ENCODE measurements at places on chromosomes 12 and 14.
A peak's percentile ranks its signal among the peaks of the same experiment; 100 is the strongest.

DNA sequence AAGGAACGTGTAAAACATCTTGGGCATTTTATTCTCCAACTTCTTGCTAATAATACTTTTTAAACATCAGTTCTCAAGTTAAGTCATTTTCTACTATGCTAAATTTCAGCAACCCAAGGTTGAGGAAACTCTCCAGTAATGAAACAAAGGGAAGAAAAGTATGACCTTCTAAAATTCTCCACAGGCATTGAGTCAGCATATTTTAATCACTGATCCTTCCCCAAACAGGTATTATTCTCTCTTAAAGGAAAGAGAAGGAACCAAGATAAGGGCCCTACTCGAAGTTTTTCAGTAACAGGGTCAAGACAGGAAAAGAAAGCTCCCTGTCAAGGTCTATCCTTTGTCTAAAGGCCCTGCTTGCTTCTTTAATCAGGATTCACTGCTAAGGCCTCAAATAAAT lies 3.0 kb downstream of the KICS2 start:
- no peak for DNase-seq

DNA sequence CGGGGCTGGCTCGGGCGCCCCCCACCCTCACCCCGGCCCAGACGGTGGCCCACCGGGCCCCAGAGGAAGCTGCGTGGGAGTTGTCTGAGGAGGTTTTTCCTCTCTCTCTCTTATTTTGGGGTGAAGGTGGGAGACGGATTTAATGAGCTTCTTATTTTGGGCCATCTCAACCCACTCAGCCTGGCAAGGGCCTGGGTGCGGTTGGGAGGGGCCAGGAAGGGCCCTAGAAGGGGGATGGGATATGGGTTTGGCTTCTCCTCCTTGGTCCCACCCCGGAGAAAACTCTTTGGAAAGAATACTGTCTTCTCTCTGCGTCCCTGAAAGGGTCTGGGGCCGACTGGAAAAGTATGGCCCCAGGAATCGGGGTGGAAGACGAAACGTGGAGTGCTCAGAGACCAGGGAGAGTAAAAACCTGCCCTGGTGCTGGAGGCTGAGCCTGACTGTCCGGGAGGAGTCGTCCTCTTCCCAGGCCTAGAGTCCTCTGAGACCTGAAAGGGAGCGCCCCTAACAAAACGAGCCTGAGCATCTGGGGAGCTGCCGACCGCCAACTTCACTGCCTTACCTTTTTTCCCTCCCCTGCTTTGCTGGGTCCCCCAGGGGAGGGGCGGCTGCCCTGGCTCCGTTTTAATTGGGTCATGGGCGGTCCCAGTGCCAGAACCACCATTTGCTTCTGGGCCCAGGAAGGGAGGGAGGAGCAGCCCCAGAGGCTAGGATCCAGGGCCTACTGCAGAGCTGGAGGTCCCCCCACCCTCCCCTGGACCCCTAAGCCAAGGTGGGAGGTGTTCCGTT lies 1.6 kb downstream of the MMP14 start:
- peak; percentile 73 for DNase-seq

DNA sequence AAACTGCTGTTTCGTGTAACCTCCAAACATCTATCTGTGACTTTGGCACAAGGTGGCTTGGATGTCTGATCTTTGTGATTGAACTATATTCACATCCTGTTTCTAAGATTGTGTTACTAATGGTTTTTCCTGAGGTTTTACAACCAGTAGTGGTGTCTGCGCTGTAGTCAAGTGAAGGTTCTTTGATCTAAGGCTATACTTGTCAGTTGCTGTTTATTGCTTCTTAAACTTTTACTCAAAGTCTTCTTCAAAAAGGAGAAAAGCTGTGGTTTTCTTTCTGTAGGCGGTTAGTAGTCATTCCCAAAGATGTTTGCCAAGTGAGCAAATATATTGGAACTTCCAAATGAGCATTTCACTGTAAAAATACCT lies 12.3 kb upstream of the CALM1 start:
- no peak for DNase-seq

DNA sequence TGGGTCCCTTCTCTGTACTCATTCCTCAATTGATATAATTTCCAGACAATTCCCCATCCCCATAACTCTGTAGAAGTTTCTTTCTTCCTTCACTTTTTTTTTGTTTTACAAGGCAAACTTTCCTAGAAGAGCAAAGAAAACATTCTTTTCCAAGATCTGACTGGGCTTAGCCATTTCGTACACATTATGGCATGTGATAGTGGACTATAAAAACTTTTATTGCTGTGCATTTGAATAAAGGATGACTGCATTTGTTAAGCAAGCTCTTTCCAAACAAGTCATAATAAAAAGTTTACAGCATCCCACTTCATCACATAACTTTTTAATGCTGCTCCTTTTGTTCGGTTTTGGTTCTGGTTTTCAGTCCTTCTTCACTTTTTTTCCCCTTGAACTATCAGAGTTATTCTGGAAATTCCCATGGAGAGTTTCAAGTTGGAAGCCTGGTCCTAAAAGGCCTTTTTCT lies 231.0 kb upstream of the HMGA2 start:
- DNase-seq: no peak

DNA sequence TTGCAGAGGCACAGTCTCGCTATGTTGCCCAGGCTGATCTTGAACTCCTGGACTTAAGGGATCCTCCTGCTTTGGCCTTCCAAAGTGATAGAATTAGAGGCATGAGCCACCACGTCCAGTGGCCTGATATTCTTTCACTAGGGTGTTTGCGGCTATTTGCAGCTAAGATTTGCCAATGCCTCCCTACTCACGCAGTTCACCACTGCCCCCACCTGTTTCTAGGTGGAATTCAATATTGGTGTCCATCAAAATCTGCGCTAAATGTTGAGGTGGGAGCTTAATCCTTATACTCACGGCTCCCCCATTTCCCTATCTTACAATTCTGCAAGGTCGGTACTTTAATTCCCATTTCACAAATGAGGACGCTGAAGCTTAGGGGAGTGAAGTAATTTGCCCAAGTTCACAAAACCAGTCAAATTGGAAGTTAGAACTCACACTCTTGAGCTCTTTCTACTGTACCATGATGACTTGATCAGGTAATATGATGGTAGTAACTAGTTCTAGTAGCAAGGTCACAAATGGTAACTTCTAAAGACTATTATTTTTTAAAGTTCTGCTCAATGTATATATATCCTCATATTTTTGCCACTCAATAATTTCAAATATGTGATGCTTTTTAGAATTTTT lies 22.1 kb upstream of the LRRC9 start:
- peak; percentile 10 for DNase-seq

DNA sequence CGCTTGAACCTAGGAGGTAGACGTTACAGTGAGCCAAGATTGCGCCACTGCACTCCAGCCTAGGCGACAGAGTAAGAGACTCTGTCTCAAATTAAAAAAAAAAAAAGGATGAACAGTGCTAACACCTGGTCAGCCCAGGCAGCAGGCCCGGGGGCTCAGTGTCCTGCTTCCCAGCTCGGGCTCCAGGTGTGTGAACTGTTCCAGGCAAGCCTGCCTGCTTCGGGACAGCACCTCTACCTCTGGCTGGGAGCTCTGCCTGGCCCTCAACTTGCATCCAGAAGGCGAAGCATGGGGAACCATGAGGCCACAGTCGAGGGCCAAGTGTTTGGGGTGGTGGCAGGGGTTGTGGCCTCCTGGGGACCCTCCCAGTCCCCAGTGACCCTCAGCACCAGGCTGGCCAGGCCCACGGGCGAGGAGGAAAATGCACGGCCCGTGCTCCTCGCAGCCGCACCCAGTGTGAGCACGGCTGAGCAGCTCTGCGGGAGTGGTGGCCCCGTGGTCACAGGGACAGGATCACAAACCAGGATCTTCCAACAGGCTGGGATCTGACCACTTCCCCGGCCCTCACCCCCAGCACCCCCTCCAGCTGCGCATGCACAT lies 15.5 kb downstream of the CDCA4 start:
- no peak for DNase-seq

DNA sequence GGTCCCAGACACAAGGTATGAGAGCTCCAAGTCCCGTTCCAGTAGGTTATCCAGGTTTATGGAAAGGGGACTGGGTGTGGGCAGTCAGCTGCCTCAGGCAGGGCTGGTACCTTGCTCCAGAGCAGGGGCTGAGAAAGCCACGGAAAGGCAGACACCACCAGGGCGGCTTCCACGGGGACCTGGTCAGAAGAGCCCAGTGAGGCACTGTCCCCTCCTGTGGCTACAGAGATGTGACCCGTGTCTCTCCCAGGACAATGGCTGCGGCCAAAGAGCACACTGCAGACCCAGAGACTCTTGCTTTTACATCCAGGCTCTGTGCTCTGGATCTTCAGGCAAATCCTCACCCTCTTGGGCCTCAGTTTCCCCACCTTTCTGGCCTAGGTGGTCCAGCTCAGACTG lies 8.8 kb downstream of the SERPINA4 start:
- no peak for DNase-seq

GRCh38 chr12:2336409-2336829 lies 283.6 kb downstream of the CACNA1C start:
- peak; percentile 98 for DNase-seq

- no peak for DNase-seq
Measured at GRCh38 chr12:66270613-66271012, 31.7 kb upstream of the HELB start.

DNA sequence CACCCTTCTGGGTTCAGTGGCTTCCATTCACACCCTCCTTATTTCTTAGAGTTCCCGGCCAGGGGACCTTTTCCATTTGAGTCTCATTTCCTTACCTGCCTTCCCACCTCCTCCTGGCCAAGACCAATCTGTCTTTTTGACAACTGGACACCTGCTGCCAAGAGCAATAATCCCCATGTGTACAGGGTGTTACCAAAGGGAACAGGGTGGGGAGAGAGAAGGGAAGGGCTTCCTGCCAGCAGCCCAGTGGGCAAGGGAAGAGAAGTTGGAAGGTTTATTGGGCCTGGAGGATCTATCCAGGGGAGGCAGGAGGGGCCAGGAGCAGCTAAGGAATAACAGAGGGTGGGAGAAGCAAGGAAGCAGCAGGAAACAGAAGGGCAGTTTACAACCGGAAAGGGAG lies 346.2 kb downstream of the C12orf75 start:
- no peak for DNase-seq

DNA sequence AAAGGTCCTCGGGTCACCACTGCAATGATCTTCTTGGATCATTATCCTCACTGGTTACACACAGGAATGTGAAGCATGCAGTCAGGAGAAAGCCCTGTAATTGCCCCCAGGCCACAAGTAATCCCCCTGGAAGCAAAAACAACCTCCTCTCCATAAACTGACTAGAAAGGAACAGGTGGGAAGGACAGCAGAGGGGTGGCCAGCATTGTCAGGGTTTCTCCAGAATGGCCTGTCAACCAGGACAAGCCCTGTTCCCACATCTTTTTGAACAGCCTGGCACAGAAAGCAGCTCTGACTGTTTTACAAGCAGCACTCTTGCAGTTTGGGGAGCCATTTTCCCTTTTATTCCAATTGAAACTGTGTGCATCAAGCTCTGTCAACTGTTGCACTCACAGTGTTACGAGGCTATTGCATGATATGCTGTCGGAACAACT lies 36.1 kb downstream of the TMCC3 start:
- no peak for DNase-seq

DNA sequence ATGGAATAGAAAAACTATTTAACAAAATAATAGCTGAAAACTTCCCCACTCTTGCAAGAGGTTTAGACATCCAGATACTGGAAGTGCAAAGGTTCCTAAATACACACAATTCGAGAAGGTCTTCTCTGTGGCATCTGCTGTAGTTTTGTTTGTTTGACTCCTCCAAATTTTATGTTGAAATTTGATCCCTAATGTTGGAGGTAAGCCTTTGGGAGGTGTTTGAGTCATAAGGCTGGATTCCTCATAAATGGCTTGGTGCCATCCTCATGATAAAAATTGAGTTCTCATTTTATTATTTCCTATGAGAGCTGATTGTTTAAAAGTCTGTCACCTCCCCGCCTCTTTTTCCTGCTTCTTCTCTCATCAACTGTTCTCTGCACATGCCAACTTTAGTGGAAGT lies 182.7 kb downstream of the MYRFL start:
- no peak for DNase-seq

DNA sequence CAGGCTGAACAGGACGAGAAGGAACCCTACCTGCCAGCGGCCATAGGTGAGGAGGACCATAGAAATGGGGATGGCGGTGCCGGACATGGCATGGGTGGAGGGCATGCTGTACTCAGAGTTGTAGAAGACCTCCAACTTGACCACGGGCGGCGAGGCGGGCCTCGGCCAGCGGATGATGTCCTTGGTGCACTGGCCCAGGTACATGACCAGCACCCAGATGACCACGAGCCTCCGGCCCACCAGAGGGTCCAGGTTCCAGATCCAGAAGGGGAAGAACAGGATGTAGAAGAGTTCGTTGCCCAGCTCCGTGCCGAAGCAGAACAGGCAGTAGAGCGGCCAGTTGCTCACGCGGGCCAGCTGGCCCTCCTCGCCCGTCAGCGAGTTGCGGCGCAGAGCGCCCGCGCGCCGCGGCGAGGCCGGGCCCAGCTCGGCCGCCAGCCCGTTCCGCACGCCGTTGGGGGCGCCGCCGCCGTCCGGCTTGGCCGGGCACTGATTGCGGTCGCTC lies 582 bp downstream of the SGPP1 start:
- DNase-seq: peak; percentile 37

- no peak for DNase-seq
Measured at GRCh38 chr12:102953221-102953620, 4.3 kb upstream of the ASCL1 start.

DNA sequence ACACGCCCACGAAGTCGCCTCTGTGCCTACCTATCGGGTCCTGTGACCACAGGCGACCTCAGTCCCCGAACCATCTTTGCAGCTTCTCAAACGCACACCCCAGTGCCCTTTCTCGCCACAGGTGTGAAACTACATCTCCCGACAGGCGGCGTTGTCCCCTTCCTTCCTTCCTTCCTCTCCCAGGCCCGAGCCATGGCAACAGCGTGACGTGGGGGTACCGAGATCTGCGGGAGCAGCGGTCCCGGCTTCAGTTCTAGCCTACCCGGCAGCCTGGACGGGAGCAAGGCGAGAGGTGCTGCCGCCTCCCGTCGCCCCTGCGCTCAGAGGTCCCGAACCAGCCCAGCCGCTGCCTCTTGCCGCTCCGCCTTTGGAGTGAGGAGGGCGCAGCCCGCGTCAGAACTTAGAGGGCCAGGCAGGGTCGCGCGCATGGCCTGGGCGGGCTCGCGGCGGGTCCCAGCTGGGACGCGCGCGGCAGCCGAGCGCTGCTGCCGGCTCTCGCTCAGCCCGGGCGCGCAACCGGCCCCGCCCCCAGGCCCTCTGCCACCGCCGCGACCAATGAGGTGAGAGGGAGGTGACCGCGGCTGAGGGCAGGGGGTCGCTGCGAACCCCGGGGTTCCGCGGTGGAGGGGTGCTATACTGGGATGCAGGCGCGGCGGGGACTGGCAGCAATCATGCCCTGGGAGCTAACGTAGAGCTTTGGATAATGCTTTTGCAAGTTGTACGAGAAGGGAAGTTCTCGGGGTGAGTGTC lies at the start of gene COQ10A:
Gene COQ10A, plus strand, starts transcription at position 250 of the 750 bp plus-strand sequence. Its CDS starts 177 bp downstream, at position 427.
- peak; percentile 85 for DNase-seq

- DNase-seq: no peak
Measured at GRCh38 chr12:118448341-118448740, 72.0 kb downstream of the SUDS3 start.

DNA sequence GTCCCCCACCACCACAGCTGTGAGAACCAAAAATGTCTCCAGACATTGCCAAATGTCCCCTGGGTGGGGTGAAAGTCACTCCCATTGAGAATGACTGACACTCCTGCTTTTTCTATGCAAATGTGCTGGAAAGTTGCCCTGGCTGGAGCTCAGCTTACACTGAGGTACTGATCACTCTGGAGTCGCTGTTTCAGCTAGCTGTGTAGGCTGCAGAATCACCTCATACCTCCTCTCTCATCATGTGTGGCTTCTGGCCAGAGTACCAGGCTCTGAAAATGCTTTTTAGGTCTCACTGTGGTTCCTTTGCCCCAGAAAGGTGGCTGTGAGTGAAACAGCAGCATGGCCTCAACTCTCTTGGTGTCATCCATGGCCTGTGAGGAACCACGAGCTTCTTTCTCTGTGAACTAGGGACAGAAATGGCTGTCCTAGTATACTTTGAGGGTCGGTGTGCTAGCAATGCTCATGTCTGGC lies 414.4 kb downstream of the DPF3 start:
- no peak for DNase-seq

Data from fibroblast of skin of right biceps (primary cell).